ENCODE measurements at places on chromosomes 16 and 17. TPM values are rescaled to one million over a fixed set of nuclear protein-coding genes. Genes with fewer than 3 reads are reported as not detected.

The CLEC3A gene
- not detected for polyA plus RNA-seq

The PRSS33 gene
- polyA plus RNA-seq = not detected

The SECTM1 gene
- 2.0 TPM for polyA plus RNA-seq

The CCDC43 gene
- 31.7 TPM for polyA plus RNA-seq

The AOC2 gene
- 0.98 TPM for polyA plus RNA-seq

The CLDN9 gene
- 1.3 TPM for polyA plus RNA-seq

The ATP6V0C gene
- polyA plus RNA-seq = 89.7 TPM

The PRDM7 gene
- not detected for polyA plus RNA-seq

The SEBOX gene
- not detected for polyA plus RNA-seq

The CD300C gene
- 1.1 TPM for polyA plus RNA-seq

The KRT27 gene
- not detected for polyA plus RNA-seq

The FBXO39 gene
- 0.30 TPM for polyA plus RNA-seq

The OR1A1 gene
- polyA plus RNA-seq = not detected

The TIMP2 gene
- 215 TPM for polyA plus RNA-seq

The SALL1 gene
- polyA plus RNA-seq = 0.33 TPM

The NTN3 gene
- 2.1 TPM for polyA plus RNA-seq

The PLXDC1 gene
- polyA plus RNA-seq = 11.7 TPM

The TTYH2 gene
- 59.1 TPM for polyA plus RNA-seq

The PRSS8 gene
- 0.20 TPM for polyA plus RNA-seq

The PDIA2 gene
- 0.15 TPM for polyA plus RNA-seq

The HS3ST3A1 gene
- polyA plus RNA-seq = 4.4 TPM

Measured in muscle of back (tissue), 13 donors.